Renal cortex interstitium (tissue), 15 donors: ENCODE measurements at places on chromosomes 1 and 21. TPM values are rescaled to one million over a fixed set of nuclear protein-coding genes. Genes with fewer than 3 reads are reported as not detected.

ATP1A4 gene
- 0.12 TPM for polyA plus RNA-seq

MKNK1 gene
- polyA plus RNA-seq: 24.8 TPM

KCNH1 gene
- polyA plus RNA-seq: 0.73 TPM

NGF gene
- 1.1 TPM for polyA plus RNA-seq

SPRR2E gene
- polyA plus RNA-seq: not detected

GRCh38 chr1:152002960-152003359, 9.3 kb upstream of the S100A10 start:
- DNase-seq: no peak

DNA sequence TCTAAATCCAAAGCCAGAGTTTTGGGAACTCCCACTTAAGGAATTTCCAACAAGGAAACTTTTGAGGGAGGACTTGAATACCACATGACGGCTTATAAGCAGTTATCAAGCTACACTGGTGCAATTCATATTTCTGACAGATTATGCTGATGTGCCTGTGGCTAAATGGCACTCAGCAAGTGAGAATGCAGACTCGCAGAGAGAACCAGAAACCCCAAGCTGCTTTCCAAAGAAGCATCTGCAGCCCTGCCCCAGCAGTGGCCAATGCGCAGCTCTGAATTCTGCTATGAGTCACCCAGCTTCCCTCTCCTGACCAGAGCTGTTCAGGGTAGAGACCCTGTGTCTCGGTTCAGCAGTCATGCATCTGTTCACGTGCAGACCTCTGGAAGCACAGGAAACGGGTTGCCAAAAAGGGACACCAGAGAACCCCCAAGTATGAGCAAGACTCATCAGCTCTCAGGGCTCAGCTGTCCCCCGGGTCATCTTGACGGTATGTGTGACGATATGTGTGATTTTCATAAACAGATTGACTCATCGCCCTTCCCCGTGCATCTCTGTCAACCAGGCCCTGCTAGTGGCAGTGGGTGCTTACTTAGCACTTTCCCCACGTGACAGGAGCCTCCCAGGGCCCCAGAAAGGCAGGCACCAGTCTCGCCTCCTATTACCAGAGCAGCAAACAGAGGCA, 76.3 kb downstream of the ITPKB start:
- no peak for DNase-seq

DNA sequence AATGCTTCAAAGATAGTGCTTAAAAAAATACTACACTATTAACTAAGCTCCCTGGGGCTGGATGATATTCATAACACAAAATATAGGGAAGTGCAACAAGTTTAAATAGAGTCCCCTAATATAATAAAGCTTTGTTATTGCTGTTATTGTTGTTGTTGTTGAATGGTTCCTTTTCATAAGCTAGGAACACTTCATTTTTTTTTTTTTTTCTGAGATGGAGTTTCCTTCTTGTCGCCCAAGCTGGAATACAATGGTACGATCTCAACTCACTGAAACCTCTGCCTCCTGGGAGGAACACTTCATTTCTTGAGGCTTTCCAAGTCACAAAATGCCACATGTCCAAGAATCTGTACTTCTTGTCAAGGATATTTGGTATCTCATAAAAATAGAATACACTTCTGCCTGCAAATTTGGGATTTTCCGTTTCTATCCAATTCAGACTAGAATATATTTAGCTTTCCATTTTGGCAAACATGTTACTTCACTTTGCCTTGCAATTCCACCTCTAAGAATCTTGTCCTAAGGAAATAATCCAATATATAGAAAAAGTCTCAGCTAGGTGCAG, 21.1 kb downstream of the WDR47 start:
- DNase-seq: no peak

GRCh38 chr21:31714741-31715365, 17.1 kb downstream of the SCAF4 start:
- no peak for DNase-seq

- no peak for DNase-seq
Observed at GRCh38 chr21:35748678-35749314, 311.5 kb downstream of the SETD4 start.

- DNase-seq: no peak
Observed at GRCh38 chr1:23868557-23869016, 497 bp upstream of the FUCA1 start.

- DNase-seq: no peak
Observed at GRCh38 chr1:15154480-15155036, 1.0 kb downstream of the TMEM51 start.

- no peak for DNase-seq
Observed at GRCh38 chr1:225763716-225764548, 13.7 kb upstream of the SRP9 start.
